ENCODE measurements at places on chromosomes 1 and 21.
A peak's percentile ranks its signal among the peaks of the same experiment; 100 is the strongest.

- DNase-seq = peak; percentile 65
Observed at GRCh38 chr21:34202553-34203372, 129.4 kb downstream of the MRPS6 start.

DNA sequence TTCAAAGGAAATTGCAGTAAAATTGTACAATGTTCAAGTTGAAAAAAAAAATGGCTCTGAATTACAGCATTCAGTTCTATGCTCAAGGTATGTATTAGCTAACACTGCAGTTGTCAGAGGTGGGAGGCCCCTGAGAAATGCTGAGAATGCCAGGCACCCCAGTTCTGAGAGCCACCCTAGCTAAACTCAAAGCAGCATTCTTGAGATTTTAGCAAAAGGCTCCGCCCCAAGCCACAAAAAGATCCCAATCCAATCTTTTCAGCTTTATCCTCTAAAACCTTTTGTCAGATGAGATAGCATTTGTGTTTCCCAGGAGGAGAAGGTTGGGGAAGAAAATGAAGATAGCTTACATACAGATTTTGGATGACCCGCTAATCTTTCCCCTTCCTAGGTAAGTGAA, 68.8 kb downstream of the SMYD2 start:
- no peak for DNase-seq

DNA sequence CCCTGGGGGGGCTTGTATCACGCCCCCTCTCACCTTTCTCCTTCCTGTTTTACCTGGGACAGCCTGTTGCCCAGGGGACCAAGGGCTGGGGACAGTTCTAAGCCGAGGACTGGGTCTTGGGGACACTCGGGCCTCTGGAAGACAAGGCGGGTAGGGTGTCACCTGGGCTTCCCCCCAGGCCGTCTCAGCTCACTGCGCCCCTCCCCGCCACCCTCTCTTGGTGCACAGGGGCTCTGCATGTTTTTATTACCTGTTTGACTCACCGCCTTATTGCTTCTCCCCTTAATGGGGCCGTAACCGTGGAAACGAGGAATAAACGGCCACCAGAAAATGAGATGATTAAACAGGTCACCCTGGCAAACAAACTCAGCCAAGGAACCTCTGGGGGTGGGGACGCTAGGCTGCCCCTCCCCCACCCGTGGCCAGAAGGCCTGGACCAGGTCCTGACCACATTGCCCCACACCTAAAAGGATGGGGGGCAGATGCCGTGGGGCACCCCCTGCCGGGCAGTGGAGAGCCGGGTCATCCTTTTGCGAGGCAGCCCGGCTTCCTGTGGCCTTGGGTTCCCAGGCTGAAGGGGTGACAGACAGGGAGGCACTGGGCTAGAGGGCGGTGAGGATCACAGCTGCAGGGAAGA, 109.9 kb downstream of the CASZ1 start:
- no peak for DNase-seq

GRCh38 chr1:56300836-56301235, 278.5 kb downstream of the PLPP3 start:
- no peak for DNase-seq

GRCh38 chr1:243316366-243316989, 60.6 kb downstream of the SDCCAG8 start:
- no peak for DNase-seq

DNA sequence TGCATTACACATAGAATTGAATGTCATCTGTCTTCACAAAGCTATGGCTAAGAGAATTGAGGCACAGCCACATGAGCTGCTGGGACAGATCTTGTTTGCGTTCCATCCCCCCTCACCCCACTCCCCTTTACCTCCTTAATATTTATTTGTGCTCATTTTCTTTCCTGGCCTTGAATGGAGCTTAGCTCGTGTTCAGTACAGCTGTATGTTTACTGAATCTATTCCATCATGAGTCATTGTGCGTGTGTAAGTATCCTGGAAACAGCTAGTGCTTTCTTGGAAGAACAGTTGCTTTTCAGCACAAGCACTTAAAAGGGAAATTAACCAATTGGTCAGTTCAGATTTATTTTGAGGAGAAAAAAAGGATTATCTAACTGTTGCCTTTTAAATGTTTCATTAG, 14.7 kb downstream of the PROX1 start:
- no peak for DNase-seq

- no peak for DNase-seq
Observed at GRCh38 chr1:209746451-209747165, 9.2 kb upstream of the TRAF3IP3 start.

- DNase-seq = no peak
Observed at GRCh38 chr1:94406446-94406845, 11.7 kb upstream of the ABCD3 start.

GRCh38 chr1:1004780-1005697, 5.1 kb upstream of the HES4 start:
- DNase-seq = peak; percentile 59

- no peak for DNase-seq
Observed at GRCh38 chr1:24955161-24955560, 25.1 kb upstream of the RUNX3 start.

- no peak for DNase-seq
Observed at GRCh38 chr1:65995336-65995735, 202.6 kb downstream of the PDE4B start.

DNA sequence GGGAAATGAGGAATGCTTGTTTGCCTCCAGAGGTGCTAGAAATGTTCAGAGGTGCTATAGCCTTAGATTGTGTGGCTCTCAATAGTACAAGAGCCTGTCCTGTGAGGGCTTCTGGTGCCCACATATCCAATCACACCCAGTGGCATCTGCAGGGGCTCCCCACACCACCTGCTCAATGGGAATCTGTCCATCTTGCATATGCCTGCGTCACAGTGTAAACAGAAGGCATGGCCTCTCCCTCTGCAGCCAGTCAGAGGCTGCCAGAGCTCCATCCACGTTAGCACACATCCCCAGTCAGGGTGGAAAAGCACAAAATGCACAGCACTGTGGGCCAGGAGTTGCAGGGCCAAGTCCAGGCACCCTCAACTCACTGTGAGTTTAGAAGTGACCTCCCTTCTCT, 113.6 kb upstream of the GRIK3 start:
- DNase-seq = no peak

GRCh38 chr1:38565020-38565491, 294.5 kb downstream of the RRAGC start:
- no peak for DNase-seq

- DNase-seq = no peak
Observed at GRCh38 chr1:117093091-117093534, 28.4 kb downstream of the TRIM45 start.

GRCh38 chr21:44609193-44609592, 2.7 kb upstream of the KRTAP10-8 start:
- no peak for DNase-seq

DNA sequence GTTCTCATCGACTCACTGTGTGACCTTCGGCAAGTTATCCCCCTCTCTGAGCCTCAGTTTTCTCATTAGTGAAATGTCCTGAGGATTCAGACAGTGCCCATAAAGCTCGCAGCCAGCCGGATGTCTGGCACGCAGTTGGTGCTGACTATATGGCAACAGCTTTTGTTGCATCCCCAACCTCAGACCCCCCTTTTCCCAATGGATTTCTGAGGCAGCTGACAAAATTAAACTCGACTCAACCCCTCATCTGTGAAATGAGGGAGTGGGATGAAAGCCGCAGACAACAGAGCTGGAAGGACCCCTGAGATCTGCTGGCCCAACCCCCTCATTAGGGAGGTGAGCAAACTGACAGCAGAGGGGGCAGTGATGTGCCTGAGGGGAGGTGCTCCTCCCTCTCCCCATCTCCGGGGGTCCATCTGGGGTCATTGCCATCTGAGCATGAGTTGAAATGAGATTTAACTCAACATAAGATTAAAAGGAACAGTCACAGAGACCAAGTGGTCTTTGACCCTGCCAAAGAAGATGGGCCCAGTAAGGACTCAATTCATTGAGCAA, 40.4 kb downstream of the NKAIN1 start:
- no peak for DNase-seq

DNA sequence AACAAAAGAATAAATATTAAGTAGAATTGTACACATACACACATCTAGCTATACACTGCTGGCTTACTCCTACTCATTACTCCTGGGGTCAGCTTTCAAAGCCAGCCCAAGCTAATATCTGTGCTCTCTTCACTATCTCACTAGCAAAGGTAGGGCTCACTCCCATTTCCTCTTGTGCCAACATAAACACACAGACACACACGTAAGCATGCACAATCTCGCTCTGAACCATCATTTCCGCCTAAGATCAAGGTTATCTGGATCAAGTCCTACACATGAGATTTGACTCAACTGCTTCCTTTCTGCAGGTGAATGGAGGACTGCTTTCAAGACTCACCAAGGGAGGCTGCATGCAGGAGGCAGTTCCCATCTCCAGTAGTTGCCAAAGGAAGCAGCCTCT, 28.8 kb upstream of the MTMR11 start:
- no peak for DNase-seq

DNA sequence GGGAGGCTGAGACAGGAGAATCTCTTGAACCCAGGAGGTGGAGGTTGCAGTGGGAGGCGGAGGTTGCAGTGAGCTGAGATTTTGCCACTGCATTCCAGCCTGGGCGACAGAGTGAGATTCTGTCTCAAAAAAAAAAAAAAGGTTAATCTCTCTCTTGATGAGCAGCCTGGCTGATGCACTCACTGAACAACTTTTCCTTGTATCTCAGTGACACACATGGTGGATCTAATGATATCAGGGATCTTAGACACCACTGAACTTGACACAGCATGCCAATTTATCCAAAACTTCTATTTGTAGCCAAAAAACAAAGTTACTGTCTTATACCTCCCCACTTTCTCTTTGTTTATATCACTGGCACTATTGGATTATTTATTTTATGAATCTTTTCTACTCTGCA, 16.2 kb downstream of the RHBDL2 start:
- DNase-seq = no peak

GRCh38 chr1:41019353-41019745, 2.2 kb downstream of the SLFNL1 start:
- no peak for DNase-seq

GRCh38 chr1:52814465-52814864, 28.1 kb upstream of the ZYG11A start:
- DNase-seq = no peak

DNA sequence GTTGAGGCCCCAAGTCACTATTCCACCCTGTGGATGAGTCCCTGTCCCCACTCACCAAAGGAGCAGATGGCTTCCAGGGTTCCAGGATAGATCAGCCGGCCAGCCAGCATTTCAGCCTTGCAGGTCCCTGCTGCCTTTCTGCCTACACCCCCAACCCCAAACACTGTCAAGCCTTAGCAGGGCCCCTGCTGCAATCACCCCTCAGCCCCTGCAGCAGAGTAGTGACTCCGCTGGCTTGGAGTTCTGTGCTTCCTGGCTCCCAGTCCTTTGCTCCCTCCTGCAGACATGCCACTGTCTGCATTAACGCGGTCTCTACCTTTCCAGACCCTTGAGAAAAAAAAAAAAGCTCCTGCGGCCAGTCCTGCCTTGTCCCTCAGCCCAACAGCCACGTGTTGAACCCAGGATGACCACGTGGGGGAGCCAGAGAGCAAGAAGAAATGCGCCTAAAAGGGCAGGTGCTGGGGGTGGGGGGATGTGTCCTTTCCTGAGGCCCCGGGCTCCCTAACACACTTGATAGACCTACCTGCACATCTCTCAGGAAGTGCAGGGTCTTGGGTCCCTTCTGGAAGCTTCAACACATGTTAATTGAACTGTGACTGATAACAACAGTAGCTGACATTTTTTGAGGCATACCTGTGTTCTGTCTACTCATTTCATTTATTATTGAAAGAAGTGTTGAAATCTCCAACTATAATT, 37.4 kb downstream of the RASSF5 start:
- peak; percentile 73 for DNase-seq

DNA sequence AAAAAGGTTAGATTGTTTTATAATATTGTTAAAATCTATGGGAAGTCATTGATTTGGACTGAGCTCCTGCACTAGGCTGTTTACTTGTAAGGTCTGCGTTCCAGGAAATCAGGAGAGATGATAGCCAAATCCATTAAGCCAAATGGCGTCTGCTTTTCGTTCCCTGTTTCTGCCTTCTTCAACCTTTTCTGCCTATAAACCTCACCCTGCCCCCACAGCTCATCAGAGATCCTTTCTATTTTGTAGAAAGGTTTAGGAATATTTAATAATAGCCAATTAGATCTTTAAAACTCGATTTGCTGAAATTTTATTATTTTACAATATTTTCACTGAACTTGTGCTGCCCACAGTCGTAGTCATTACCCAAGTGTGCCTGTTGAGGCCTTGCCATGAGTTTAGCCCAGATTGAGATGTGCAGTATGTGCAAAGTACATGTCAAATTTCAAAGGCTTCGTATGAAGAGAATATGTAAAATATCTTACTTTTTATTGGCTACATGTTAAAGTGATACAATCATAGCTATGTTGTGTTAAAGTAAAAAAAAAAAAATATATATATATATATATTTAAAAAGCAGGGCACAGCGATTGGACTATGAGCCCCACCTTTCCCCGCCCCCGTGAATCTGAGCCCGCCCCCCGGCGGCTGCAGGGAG, 444 bp upstream of the IARS2 start:
- DNase-seq = no peak

DNA sequence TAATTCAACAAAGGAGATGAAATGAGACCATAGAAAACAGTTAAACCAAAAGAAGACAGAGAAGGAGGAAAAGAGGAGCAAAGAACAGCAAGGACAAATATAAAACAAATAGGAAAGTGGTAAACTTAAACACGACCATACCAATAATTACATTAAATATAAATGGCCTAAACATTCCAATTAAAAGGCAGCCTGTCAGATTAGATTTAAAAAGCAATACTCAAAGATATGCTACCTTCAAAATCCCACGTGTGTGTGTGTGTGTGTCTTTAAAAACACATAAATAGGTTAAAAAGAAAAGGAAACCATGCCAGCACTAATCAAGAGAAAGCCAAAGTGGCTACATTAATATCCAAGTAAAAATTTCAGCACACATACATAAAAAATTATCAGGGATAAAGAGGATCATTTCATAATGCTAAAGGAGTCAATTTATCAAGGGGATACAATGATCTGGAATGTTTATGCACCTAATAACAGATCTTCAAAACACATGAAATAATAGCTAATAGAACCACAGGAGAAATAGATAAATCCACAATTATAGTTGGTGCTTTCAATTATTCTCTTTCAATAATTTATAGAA, 355.7 kb upstream of the POU3F1 start:
- no peak for DNase-seq

DNA sequence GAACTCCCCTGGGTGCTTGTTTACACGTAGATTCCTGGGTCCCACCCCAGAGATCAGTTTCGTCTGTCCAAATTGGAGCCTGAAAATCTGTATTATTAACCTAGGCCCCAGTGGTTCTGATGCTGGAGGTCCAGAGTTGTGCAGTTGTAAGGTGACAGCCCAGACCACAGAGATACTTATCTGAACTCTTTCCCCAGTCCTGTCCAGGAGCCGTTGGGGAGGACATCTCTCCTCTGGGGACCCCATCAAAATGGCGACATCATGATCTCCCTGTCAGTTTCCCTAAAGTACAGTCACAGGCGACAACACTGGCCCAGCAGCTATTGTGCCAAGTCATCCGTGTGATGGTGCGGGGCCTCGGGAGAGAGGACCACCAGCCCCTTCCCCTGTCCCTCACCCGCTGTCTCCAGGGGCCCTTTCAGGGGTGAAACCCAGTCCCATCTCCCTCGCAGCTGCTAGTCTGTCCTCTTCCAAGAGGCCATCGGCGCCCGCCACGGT, 749 bp upstream of the EFHD2 start:
- no peak for DNase-seq

- DNase-seq = no peak
Observed at GRCh38 chr1:184743062-184743756, 11.4 kb downstream of the EDEM3 start.

- peak; percentile 40 for DNase-seq
Observed at GRCh38 chr1:201344206-201345080, 33.0 kb downstream of the TNNT2 start.
